ENCODE measurements at places on chromosomes 16 and 17. TPM values are rescaled to one million over a fixed set of nuclear protein-coding genes. Genes with fewer than 3 reads are reported as not detected.
A peak's percentile ranks its signal among the peaks of the same experiment; 100 is the strongest.

GRCh38 chr17:31490019-31490650, 98.7 kb downstream of the RAB11FIP4 start:
- no peak overlapping the region for H3K4me3 ChIP-seq
- no peaks in the 10 kb centered on the region for H3K36me3 ChIP-seq

GRCh38 chr16:8863594-8864424, 5.0 kb downstream of the CARHSP1 start:
- H3K36me3 ChIP-seq, result no peaks in the 10 kb centered on the region
- H3K27me3 ChIP-seq, result no peaks in the 10 kb centered on the region
- peak overlapping the region; percentile 76 for H3K27ac ChIP-seq
- H3K4me3 ChIP-seq, result peak overlapping the region; percentile 52
- H3K4me1 ChIP-seq, result peaks cover 81% of the 10 kb centered on the region

DNA sequence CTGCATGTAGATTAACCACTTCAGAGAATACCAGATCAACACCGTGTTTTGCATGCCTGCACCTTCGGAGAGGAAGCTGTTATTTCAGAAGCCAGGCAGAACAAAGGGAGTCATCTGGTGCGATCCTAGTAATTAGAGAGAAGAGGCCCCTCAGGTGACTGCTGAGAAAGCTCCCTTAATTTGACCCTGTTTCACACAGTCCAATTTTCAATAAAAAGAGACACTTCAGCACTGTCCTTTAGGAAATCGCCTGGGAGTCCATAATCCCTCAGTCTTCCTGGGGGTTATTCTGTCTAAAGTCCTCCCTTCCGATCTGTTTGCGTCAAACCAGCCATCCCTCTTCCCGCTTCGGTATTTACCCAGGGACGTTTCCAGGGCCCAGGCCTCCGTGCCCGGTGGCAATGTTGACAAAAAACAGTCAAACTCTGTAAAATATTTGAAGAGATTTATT, 23.4 kb upstream of the TNRC6C start:
- no peak overlapping the region for H3K27ac ChIP-seq
- DNase-seq, result no peak
- H3K36me3 ChIP-seq, result no peaks in the 10 kb centered on the region
- H3K27me3 ChIP-seq, result peaks cover 54% of the 10 kb centered on the region

TPSAB1 gene
- total RNA-seq, result not detected

MSI2 gene
- total RNA-seq, result 75.5 TPM

Measured in osteocyte (in vitro differentiated cells).